ENCODE measurements at places on chromosomes 4 and X. TPM values are rescaled to one million over a fixed set of nuclear protein-coding genes. Genes with fewer than 3 reads are reported as not detected.

PSAPL1 gene
- 0.05 TPM for total RNA-seq

ZNF827 gene
- total RNA-seq, result 34.6 TPM

MAGED2 gene
- 373 TPM for total RNA-seq

SSX2 gene
- total RNA-seq, result not detected

PCYT1B gene
- 30.8 TPM for total RNA-seq

GNRHR gene
- total RNA-seq, result 0.22 TPM

ARL9 gene
- total RNA-seq, result 0.99 TPM

TMEM128 gene
- total RNA-seq, result 29.8 TPM

FHL1 gene
- 423 TPM for total RNA-seq

ANOS1 gene
- 49.4 TPM for total RNA-seq

NAP1L3 gene
- total RNA-seq, result 48.2 TPM

SOX3 gene
- 2.1 TPM for total RNA-seq

TMEM35A gene
- total RNA-seq, result 24.5 TPM

GIMD1 gene
- total RNA-seq, result 0.49 TPM

BBS7 gene
- 51.6 TPM for total RNA-seq

CLDN22 gene
- total RNA-seq, result not detected

USP53 gene
- total RNA-seq, result 46.5 TPM

IGSF1 gene
- 8.0 TPM for total RNA-seq

CT45A3 gene
- not detected for total RNA-seq

WDR45 gene
- total RNA-seq, result 41.8 TPM

NPFFR2 gene
- total RNA-seq, result 3.2 TPM

RAB39B gene
- total RNA-seq, result 12.3 TPM

NWD2 gene
- 9.1 TPM for total RNA-seq

GPR119 gene
- total RNA-seq, result not detected

RTL9 gene
- total RNA-seq, result 1.2 TPM

ACTRT1 gene
- total RNA-seq, result not detected

SLC2A9 gene
- total RNA-seq, result 6.4 TPM

CACNA1F gene
- 27.9 TPM for total RNA-seq

SMARCA1 gene
- 89.6 TPM for total RNA-seq

CD38 gene
- 2.5 TPM for total RNA-seq

MAP7D2 gene
- 3.0 TPM for total RNA-seq

Measured in camera-type eye (tissue), 1 donor.